ENCODE measurements at places on chromosomes 13 and 19.

DNA sequence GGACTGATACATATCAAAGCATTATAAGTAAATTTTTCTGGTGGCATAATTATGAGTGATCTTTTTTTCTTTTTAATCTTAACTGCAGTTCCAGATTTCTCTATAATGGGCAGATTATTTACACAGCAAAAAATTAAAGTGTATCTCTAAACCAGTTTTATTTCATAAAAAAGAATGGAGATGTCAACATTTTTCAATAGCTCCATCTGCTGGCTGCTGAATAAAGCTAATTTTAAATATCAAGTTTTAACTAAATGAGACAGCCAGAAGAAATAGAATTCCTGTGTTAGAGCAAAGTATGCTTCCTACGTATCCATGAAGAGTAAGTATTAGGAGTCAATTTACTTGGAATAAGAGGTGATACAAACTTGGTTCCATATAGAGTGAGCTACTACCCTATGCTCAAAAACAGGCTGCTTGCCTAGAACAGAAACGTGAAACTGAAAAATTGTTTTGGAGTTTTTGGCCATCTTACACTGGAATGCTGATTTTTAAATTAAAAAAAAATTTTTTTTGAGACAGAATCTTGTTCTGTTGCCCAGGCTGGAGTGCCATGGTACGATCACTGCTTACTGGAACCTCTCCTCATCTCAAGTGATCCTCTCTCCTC lies 5.0 kb upstream of the PDS5B start:
- DNase-seq = no peak

DNA sequence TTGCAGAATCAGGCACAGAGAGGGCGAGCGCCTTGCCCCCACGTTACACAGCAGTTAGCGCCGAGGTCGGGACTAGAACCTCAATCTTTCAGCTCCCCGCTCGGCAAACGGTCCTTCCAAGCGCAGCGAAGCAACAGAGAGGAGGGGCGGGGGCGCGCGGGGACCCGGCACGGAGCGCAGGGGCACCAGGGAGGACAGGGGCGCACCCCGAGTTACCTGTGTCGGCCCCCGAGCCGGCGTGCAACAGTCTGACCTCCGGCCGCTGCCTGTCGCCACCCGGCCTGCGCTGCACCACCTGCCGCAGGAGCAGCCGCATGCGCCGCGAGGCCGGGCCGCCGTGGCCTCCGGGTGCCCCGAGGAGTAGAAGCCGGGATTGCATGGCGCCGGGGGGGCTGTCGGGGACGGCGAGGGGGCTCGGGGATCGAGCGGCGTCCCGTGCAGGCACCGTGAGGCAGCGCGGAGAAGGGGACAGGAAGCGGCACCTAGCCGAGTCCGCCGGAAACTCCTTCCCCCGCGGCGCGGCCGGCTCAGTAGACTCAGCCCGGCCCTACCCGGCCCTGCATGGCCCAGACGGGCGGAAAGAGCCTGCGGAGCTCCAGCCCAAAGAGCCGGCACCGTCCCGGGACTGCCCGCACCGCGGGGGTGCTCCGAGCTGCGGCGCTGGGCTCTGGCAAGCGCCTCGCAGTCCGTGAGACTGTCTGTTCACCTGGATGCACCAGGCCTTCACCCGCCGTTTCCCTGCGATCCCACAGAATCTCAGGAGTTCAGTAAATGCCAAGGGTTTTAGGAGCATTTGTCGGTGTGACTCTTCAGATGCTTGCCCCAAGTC lies at the start of gene VWA8:
VWA8 (minus strand) TSS at position 473 of the 829 bp plus-strand sequence; CDS start at position 379, 94 bp downstream.
- DNase-seq = peak; percentile 73

- DNase-seq = no peak
These were observed 67.8 kb upstream of the CSNK1A1L start for GRCh38 chr13:37173214-37173613.

- no peak for DNase-seq
These were observed 21.6 kb downstream of the SLC25A30 start for GRCh38 chr13:45396533-45397095.

DNA sequence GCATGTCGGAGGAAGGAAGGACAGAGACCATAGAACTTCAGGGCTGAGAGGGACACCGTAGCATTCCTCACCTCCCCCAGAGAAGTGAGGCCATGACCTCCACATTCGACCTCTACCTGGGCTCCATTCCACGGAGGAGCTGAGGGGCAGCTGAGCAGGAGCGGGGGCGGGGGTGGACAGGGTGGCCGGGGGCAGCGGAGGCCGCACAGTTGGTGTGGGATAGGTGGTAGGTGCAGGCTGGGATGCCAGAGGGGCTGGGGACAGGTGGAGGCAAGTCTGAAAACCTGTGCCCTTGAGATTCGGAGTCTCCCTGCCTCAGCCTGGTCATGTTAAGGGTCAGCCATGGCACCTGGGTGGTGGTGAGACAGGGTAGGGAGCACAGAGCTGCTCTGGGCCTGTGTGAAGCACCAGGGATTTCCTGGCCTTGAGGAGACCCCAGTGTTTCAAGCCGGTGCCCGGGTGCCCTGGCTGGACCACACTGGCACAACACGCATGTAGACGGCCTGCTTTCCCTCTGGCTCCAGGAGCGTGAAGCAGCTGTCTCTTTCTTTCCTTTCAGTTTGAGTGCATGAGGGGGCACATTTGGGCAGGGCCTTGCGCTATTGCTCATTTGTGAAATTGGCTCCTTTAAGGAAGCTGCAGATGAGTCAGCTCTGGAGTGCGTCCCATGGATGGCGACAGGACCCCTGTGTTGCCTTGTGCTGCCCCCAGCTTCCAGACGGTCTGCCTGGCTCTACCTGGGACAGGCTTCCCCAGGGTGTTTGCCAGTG lies 51.8 kb downstream of the TSSK6 start:
- no peak for DNase-seq

- DNase-seq = no peak
These were observed 35.6 kb upstream of the TMTC4 start for GRCh38 chr13:100710176-100710575.

GRCh38 chr19:49937750-49938381 lies 8.6 kb upstream of the NUP62 start:
- DNase-seq = peak; percentile 60

DNA sequence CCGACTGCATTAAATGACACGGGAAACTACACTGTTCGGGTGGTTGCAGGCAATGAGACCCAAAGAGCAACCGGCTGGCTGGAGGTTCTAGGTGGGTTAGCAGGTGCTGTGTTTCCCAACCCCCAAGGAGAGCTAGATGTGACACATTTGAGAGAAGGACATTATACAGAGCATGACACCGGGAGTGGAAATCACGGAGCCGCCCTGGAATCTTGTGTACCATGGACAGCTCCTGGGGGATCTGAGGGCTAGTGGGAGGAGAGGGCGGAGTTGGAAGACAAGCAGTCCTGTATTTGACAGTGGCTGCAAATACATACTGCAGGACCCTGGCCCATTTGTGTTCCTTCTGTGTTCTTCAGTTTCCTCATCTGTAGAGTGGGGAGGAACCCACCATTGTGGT lies 2.3 kb downstream of the CEACAM18 start:
- DNase-seq = no peak

DNA sequence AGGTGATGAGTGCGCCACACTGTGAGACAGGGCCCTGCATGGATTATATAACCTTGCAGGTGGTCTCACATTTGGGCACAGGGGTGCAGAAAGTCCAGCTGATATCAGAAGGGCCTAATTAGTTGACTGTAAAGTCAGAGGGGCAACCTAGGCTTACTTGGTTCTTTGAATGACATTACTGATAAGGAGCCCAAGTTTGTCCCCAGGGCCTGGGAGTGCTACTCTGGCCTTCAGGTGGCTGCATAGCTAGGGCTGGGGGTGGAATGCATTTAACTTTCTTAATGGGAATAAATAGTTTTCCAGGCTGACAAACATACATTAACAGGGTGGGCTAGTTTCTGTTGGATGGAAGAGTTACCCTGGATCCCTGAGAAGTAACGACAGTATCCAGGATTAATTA lies 3.3 kb downstream of the WDR87 start:
- DNase-seq = no peak

- no peak for DNase-seq
These were observed 687 bp downstream of the MATK start for GRCh38 chr19:3785451-3785937.

DNA sequence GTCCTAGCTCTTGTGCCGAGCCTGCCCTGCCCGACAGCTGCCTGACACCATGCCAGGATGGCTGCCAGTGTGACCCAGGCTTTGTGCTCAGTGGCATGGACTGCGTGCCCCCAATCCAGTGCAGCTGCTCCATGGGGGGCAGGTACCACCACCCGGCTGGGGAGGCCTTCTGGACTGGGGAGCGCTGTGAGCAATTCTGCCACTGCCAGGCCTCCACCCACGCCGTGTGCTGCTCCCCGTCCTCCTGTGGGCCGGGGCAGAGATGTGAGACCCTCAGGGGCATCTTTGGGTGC lies 9.4 kb upstream of the FXYD3 start:
- no peak for DNase-seq

DNA sequence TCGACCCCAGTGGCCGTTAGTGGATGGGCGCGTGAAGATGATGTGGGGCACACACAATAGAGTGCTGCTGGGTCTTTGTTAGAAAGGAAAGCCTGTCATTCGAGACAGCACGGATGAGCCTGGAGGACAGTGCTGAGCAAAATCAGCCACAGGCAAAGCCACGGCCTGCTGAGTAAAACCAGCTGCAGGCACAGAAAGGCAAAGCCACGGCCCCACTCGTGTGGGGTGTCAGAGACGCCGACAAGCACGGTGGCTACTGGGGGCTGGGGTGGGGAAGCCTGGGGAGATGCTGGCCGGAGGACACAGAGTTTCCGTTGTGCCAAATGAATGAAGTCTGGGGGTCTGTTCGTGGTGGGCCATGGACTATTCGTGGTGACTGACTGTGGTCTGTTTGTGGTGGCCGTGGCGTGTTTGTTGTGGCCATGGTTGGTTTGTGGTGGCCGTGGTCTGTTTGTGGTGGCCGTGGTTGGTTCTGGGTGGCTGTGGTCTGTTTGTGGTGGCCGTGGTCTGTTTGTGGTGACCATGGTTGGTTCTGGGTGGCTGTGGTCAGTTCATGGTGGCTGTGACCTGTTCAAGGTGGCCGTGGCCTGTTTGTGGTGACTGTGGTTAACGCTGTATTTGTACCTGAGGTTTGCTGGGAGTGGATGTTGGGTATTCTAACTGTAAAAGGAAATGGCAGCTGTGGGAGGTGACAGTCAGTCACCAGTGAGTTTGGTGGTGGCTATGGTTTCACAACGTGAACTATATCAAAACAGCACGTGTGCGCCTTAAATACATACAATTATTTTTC lies 36.3 kb downstream of the MCF2L start:
- no peak for DNase-seq

- DNase-seq = no peak
These were observed 6.3 kb upstream of the JUNB start for GRCh38 chr19:12784871-12785430.

DNA sequence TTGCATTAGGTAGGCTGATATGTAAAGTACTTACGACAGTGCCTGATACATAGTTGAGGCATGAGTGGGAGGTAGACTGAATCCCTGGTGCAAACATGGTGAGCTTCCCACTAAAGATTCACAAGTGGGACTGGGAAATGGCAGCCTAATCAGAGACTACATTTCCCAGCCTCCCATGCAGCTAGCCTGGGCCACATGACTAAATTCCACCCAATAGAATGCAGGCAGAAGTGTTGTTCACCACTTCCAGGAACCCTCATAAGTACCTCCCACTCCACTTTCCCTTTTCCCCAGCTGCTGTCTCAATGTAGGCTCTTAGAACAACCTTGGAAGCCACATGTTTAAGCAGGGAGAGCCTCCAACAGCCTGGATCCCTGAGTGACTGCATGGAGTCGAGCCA lies 104.9 kb downstream of the CACNA1A start:
- no peak for DNase-seq

- no peak for DNase-seq
These were observed 28.6 kb upstream of the PNMA8B start for GRCh38 chr19:46524308-46524707.

DNA sequence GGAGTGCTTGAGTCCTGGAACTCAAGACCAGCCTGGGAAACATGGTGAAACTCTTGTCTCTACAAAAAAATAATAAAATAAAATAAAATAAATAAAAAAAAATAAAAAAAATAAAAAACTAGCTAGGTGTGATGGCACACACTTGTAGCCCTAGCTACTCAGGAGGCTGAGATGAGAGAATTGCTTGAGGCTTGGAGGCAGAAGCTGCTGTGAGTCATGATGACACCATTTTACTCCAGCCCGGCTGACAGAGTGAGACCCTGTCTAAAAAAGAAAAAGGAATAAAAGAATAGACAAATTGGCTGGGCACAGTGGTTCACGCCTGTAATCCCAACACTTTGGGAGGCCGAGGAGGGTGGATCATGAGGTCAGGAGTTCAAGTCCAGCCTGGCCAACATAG lies 1168.9 kb downstream of the SLITRK5 start:
- no peak for DNase-seq

DNA sequence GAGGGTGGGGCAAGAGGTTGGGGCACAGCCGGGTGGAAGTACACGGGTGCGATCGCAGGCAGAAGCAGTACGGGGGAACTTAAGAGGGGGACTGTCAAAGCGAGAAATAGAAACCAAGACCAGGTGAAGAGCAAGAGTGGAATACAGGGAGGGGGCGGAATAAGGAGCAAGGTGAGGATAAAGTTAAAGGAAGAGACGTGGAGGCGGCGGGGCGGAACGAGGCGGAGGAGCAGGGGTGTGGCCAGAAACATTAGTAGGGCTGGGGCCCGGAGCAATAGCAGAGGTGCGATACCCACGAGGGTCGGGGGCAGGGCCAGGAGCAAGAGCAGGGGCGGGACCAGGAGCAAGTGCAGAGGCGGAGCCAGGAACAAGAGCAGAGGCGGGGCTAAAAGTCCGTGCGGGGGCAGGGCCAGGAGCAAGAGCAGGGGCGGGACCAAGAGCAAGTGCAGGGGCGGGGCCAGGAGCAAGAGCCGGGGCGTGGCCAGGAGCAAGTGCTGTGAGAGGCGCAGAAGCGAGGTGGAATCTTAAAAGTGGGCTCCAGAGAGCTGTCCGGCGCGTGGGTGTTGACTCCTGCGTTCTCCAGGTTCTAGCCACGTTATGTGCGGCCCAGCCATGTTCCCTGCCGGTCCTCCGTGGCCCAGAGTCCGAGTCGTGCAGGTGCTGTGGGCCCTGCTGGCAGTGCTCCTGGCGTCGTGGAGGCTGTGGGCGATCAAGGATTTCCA lies 1.2 kb downstream of the CATSPERG start:
- DNase-seq = peak; percentile 94

GRCh38 chr13:111937777-111938311 lies 129.1 kb upstream of the SOX1 start:
- DNase-seq = no peak

Measured in activated CD4-positive, alpha-beta T cell treated with anti-CD3 and anti-CD28 coated beads for 1 hour (primary cell).